SJCRH30 (cell line): ENCODE measurements at places on chromosomes 6 and 20. TPM values are rescaled to one million over a fixed set of nuclear protein-coding genes. Genes with fewer than 3 reads are reported as not detected.

Gene PSORS1C1
- total RNA-seq, result 0.48 and 0.67 TPM in 2 replicates

Gene MAPK13
- total RNA-seq, result 0.08 and 0.23 TPM in 2 replicates

Gene PHF20
- total RNA-seq, result 59.0 and 72.2 TPM in 2 replicates

Gene SMLR1
- total RNA-seq, result not detected in 2 replicates

Gene DZANK1
- total RNA-seq, result 1.9 and 2.1 TPM in 2 replicates

Gene KCNK15
- total RNA-seq, result not detected in 2 replicates

Gene CYB5R4
- total RNA-seq, result 18.9 and 20.6 TPM in 2 replicates

Gene CBLN4
- not detected in 2 replicates for total RNA-seq

Gene DLK2
- total RNA-seq, result 5.4 and 5.8 TPM in 2 replicates

Gene ACAT2
- 78.8 and 88.6 TPM in 2 replicates for total RNA-seq
